ENCODE measurements at places on chromosomes 5 and 9. TPM values are rescaled to one million over a fixed set of nuclear protein-coding genes. Genes with fewer than 3 reads are reported as not detected.

DNA sequence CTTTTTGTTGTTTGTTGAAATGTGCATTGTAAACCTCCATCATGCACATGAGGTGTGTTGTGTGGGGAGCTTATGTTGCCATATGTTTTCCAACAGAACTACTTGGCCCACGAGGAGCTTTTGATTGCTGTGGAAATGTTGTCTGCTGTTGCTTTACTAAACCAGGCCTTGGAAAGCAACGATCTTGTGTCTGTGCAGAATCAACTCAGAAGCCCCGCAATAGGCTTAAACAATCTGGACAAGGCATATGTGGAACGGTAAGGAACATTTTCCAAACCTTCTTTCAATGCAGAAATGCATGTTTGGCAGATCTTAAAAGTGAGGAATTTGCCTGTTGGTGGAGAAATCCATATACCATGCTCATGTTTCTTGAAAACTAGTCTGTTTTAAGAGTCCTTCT lies 22.5 kb downstream of the F2RL2 start:
- H3K4me1 ChIP-seq = no peaks in the 10 kb centered on the region
- no peak for DNase-seq
- no peak overlapping the region for H3K27ac ChIP-seq

DNA sequence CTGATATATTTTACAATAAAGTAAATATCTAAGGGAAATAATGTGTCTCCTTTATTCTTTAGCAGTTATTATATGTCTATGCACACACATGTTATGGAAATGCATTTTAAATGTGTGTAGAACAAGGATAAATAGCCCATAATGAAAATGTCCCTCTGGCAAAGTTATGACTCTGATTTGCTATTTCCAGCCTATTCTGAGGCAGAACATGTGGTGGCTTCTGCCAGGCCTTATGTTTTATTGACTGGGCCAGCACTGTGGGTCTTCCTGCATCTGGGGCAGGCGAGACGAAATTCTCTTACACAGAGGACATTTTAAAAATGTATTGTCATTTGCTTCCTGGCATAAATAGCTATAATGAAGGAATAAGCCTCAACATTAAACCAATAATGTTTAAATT lies 52.8 kb downstream of the S1PR3 start:
- H3K27me3 ChIP-seq = no peaks in the 10 kb centered on the region
- H3K4me1 ChIP-seq = peaks cover 9% of the 10 kb centered on the region

GRCh38 chr5:148425808-148426207 lies 42.0 kb downstream of the FBXO38 start:
- H3K4me1 ChIP-seq = no peaks in the 10 kb centered on the region
- H3K27me3 ChIP-seq = no peaks in the 10 kb centered on the region
- DNase-seq = no peak
- H3K36me3 ChIP-seq = peaks cover 42% of the 10 kb centered on the region
- no peak overlapping the region for H3K27ac ChIP-seq

GRCh38 chr5:135265497-135266302 lies 133.3 kb downstream of the MACROH2A1 start:
- H3K4me1 ChIP-seq = no peaks in the 10 kb centered on the region
- no peak overlapping the region for H3K27ac ChIP-seq
- H3K4me3 ChIP-seq = no peak overlapping the region
- DNase-seq = no peak
- no peaks in the 10 kb centered on the region for H3K36me3 ChIP-seq

GRCh38 chr9:108347463-108348188 lies 508.2 kb downstream of the ACTL7B start:
- H3K36me3 ChIP-seq = no peaks in the 10 kb centered on the region
- no peak for DNase-seq
- no peak overlapping the region for H3K27ac ChIP-seq
- no peaks in the 10 kb centered on the region for H3K27me3 ChIP-seq
- no peak overlapping the region for H3K4me3 ChIP-seq

GRCh38 chr9:109817146-109817845 lies 37.3 kb downstream of the PALM2AKAP2 start:
- no peak for DNase-seq
- peaks cover 15% of the 10 kb centered on the region for H3K4me1 ChIP-seq
- no peaks in the 10 kb centered on the region for H3K36me3 ChIP-seq
- H3K27ac ChIP-seq = peak overlapping the region; percentile 91
- H3K4me3 ChIP-seq = no peak overlapping the region

DNA sequence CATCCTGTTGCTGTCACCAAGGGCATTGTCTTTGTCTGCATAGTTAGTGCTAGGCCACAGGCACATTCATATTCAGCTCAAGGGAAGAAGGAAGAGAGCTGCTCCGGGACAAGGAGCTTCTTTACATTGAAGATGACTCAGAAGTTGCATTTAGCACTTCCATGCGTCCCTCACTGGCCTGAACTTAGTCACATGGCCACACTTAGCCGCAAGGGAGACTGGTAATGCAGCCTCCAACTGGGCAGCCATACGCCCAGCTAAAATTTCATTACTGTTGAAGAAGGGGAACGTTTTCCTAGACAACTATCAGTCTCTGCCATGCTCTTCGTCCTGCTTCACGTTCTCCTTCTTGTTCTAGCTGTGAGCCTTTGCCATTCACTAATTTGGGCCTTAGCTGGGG lies 20.0 kb downstream of the ACTL7B start:
- no peaks in the 10 kb centered on the region for H3K4me1 ChIP-seq
- no peak overlapping the region for H3K27ac ChIP-seq
- no peaks in the 10 kb centered on the region for H3K36me3 ChIP-seq
- H3K4me3 ChIP-seq = no peak overlapping the region
- DNase-seq = no peak

GRCh38 chr9:91214086-91214485 lies 147.6 kb downstream of the AUH start:
- peaks cover 3% of the 10 kb centered on the region for H3K36me3 ChIP-seq
- DNase-seq = no peak
- H3K27ac ChIP-seq = no peak overlapping the region

DNA sequence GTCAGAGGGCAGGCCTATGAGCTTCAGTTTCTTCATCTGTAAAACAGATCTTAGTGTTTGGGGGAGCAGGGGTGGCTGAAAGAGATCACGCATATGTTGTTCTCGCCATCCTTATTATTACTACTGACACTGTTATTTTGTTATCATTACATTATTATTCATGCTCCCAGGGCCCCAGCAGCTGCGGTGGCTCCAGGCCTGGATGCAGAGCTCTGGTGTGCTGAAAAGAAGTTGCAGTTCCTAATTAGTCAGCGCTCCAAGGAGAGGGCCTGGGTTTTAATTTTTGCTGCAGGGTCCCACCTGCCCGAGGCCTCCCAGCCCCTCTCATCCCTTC lies 19.5 kb downstream of the CXXC5 start:
- H3K27me3 ChIP-seq = no peaks in the 10 kb centered on the region
- H3K36me3 ChIP-seq = no peaks in the 10 kb centered on the region
- H3K4me1 ChIP-seq = peaks cover 18% of the 10 kb centered on the region
- H3K27ac ChIP-seq = peak overlapping the region; percentile 92
- DNase-seq = peak; percentile 40
- peak overlapping the region; percentile 14 for H3K4me3 ChIP-seq

- H3K27me3 ChIP-seq = no peaks in the 10 kb centered on the region
- no peak for DNase-seq
- H3K27ac ChIP-seq = no peak overlapping the region
Observed at GRCh38 chr5:53067641-53068040, 41.9 kb downstream of the MOCS2 start.

- no peak overlapping the region for H3K4me3 ChIP-seq
- H3K27me3 ChIP-seq = no peaks in the 10 kb centered on the region
- H3K27ac ChIP-seq = no peak overlapping the region
- no peaks in the 10 kb centered on the region for H3K4me1 ChIP-seq
Observed at GRCh38 chr5:7794311-7794710, 56.6 kb downstream of the CFAP90 start.

DNA sequence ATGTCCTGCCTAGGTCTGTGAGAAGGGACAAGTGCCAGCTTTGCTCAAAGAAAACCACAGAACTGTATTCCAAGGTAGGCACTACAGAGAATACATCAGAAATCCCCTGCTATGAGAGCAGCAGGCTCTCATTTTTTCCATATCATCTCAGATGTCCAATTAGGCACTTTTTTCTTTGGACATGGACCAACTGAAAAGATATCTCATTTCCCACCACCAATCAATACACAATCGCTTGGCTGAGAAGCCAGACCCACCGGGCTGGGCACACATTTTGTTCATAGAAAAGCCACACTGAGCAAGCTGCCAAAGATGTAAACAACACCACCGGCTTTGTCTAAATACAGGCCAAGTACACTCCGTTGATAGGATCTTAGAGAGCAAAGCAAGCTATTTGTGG lies 25.9 kb downstream of the STOM start:
- H3K4me1 ChIP-seq = peaks cover 40% of the 10 kb centered on the region
- no peaks in the 10 kb centered on the region for H3K27me3 ChIP-seq
- DNase-seq = peak; percentile 62
- no peak overlapping the region for H3K4me3 ChIP-seq

GRCh38 chr5:136295914-136296313 lies 69.4 kb downstream of the TRPC7 start:
- H3K27ac ChIP-seq = no peak overlapping the region
- no peaks in the 10 kb centered on the region for H3K27me3 ChIP-seq
- no peak overlapping the region for H3K4me3 ChIP-seq

DNA sequence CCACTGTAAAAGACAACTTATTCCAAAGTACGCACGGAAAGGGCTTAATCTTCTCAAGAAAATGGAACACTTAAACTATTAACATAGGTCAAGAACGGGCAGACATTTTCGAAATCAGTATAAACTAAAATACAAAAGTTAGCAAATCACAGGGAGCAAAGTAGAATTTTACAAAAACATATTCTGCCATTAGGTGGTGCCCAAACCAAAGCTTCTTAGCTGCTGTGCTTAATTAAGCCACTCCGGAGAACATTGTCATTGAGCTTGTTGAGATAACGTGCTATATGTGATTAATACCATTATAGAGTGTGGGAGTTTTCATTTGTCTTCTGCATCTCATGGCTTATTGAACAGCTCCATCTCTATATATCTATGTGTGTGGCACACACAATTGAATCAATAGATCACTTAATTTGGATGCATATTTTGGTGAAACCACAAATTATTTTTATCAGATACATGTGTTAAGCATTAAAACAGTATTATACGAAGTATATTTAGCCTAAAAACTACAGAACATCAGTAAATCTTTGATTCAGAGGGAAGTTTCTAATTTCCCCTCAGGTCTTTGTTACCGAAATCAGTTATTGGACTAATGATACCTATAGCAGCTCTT lies 23.4 kb downstream of the UBLCP1 start:
- peak; percentile 49 for DNase-seq
- H3K4me1 ChIP-seq = no peaks in the 10 kb centered on the region
- H3K27me3 ChIP-seq = no peaks in the 10 kb centered on the region
- no peaks in the 10 kb centered on the region for H3K36me3 ChIP-seq
- H3K4me3 ChIP-seq = no peak overlapping the region
- no peak overlapping the region for H3K27ac ChIP-seq

- H3K4me1 ChIP-seq = peaks cover under 1% of the 10 kb centered on the region
- H3K36me3 ChIP-seq = no peaks in the 10 kb centered on the region
- DNase-seq = peak; percentile 45
- no peaks in the 10 kb centered on the region for H3K27me3 ChIP-seq
- H3K27ac ChIP-seq = no peak overlapping the region
Observed at GRCh38 chr9:89946741-89947140, 341.9 kb downstream of the GADD45G start.

GRCh38 chr5:151868451-151868850 lies 56.2 kb downstream of the GLRA1 start:
- no peak overlapping the region for H3K4me3 ChIP-seq
- DNase-seq = no peak
- H3K4me1 ChIP-seq = no peaks in the 10 kb centered on the region
- H3K27ac ChIP-seq = no peak overlapping the region
- H3K27me3 ChIP-seq = no peaks in the 10 kb centered on the region

DNA sequence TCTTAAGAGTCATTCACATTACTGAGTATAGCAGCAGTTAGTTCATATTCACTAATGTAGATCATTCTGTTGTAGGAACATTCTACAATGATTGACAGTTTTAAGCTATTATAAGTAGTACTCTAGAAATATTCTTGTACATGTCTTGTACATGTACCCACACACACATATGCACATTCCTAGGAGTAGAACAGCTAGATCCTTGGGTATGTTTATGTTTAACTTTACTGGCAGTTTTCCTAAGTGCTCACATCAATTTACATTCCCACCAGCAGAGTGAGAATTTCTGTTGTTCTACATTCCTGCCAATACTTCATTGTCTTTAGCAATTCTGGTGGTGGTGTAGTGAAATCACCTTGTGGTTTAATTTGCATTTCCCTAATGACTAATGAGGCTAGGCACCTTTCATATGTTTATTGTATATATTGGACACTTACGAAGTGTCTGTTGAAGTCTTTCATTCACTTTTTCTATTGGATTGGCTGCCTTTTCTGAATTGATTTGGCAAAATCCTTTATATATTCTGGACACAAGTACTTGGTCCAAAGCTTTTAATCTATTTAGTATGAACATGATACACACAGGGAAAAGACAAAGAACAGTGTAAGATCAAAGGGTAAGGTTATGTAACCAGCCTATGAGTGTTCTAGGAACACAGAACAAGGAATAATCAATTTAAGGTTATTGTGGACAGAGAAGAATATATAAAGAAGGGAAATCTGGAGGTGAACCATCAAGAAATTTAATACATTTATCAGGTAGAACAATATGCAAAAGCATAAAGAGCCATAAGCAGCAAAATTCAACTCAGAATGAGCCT lies 95.6 kb downstream of the MLLT3 start:
- no peak overlapping the region for H3K4me3 ChIP-seq
- H3K27ac ChIP-seq = no peak overlapping the region
- peaks cover 5% of the 10 kb centered on the region for H3K4me1 ChIP-seq
- no peak for DNase-seq
- H3K36me3 ChIP-seq = no peaks in the 10 kb centered on the region

DNA sequence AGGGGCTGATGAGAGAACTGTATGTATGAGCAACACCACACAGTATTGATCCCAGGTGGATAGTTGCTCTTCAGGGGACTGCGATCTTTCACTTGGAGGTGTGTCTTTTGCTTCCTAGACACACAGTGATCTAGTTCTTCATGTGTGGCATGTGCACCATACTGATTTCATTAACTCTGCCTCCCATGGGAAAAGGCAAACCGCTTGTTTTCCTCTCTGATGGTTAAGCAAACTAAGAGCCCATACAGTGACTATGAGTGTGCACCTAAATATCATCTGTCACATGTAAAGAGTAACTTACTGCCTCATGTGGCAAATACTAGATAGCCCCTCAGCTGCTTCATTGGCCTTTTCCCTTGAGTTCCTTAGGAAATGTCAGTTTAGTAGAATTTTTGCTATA lies 147.3 kb downstream of the TLE4 start:
- H3K4me1 ChIP-seq = no peaks in the 10 kb centered on the region
- peaks cover 12% of the 10 kb centered on the region for H3K36me3 ChIP-seq
- no peak overlapping the region for H3K4me3 ChIP-seq
- no peak for DNase-seq

The CTSV gene
- polyA plus RNA-seq = 0.61 TPM

The OR1J2 gene
- not detected for polyA plus RNA-seq

The NMUR2 gene
- 0.49 TPM for polyA plus RNA-seq

The PCDHA9 gene
- polyA plus RNA-seq = not detected

The F2RL2 gene
- polyA plus RNA-seq = 0.18 TPM

The LEAP2 gene
- polyA plus RNA-seq = 1.6 TPM

The TMC1 gene
- 0.10 TPM for polyA plus RNA-seq

The FBP2 gene
- 0.02 TPM for polyA plus RNA-seq

The PTBP3 gene
- polyA plus RNA-seq = 22.4 TPM

The MARVELD2 gene
- 5.6 TPM for polyA plus RNA-seq

The TTC23L gene
- polyA plus RNA-seq = 0.51 TPM

The TMEM252 gene
- not detected for polyA plus RNA-seq
